Stimulated activated CD8-positive, alpha-beta memory T cell treated with anti-CD3 and anti-CD28 coated beads, Interleukin-2, amount 100 ng/mL, for 1 hour (primary cell): ENCODE measurements at places on chromosomes 5 and 9.

DNA sequence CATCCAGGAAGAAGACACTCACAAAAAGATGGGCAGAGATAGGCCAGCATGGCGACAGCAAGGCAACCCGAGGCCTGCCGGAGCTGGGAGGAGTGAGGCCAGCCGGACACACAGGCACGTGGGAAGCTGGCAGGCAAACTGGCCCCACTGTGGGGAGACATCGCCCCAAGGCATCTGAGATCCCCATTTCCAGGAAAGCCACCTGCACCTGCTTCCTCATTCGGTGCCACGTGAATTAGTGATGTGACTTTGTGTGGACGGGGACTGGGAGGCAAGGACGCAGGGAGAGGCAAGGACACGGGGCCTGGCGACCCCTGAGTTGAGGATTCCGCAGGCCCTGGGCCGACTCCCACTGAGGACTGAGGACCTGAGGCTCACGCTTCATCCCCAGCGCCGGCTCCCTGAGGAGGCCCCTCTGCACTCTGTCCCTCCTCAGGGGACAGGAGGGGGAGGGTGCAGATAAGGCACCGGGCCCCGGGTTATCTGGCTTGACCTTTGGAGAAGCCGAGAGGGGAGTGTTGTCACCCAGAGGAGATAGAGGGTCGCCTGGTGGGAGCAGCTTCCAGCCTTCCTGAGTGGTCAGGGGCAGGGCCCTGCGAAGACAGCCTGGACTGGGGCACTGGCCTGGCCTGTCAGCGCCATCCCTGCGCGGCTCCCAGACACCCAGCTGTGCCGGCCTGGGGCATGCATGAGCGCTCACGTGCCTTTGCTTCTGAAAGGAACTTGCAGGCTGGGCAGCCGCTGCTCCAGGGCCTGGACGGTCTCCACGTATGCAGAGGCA lies 39.7 kb downstream of the NDUFS6 start:
- no peak for DNase-seq

DNA sequence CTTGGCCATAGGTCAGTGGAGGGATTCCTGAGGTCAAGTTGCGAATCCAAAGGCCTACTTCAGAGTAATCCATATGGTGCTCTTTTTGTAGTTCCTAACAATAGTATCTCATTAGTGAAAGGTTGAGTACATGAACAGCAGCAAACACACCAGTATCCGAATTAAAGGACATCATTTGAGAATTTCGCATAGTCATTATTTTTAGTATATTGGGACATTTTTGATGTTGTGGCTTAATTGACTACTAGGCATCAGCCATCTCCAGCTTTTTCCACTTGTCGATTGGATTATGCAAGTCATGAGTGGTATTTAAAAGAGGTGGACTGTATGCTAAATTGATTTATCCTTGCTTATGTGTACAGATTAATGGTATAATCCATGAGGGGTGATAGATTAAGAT lies 23.7 kb downstream of the MAP3K1 start:
- no peak for DNase-seq

DNA sequence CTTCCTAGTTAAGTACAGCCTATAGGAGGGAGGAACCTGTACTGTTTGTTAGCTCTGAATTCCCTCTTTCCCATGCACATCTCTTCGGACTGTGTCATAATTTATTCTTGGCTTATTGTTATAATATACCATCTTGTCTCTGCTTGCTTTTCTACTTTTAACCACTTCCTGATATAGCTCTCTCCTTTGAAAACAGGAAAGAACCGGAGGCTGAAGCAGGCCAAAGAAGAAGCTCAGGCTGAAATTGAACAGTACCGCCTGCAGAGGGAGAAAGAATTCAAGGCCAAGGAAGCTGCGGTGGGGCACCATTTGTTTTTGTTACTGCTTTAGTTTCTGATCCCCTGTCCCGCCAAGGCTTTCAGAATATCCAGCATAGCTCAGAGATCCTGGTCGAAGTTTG lies 4.8 kb downstream of the ATP6V1G1 start:
- no peak for DNase-seq

DNA sequence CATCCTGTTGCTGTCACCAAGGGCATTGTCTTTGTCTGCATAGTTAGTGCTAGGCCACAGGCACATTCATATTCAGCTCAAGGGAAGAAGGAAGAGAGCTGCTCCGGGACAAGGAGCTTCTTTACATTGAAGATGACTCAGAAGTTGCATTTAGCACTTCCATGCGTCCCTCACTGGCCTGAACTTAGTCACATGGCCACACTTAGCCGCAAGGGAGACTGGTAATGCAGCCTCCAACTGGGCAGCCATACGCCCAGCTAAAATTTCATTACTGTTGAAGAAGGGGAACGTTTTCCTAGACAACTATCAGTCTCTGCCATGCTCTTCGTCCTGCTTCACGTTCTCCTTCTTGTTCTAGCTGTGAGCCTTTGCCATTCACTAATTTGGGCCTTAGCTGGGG lies 20.0 kb downstream of the ACTL7B start:
- DNase-seq, result no peak

GRCh38 chr5:14267991-14268708 lies 125.0 kb downstream of the TRIO start:
- no peak for DNase-seq

DNA sequence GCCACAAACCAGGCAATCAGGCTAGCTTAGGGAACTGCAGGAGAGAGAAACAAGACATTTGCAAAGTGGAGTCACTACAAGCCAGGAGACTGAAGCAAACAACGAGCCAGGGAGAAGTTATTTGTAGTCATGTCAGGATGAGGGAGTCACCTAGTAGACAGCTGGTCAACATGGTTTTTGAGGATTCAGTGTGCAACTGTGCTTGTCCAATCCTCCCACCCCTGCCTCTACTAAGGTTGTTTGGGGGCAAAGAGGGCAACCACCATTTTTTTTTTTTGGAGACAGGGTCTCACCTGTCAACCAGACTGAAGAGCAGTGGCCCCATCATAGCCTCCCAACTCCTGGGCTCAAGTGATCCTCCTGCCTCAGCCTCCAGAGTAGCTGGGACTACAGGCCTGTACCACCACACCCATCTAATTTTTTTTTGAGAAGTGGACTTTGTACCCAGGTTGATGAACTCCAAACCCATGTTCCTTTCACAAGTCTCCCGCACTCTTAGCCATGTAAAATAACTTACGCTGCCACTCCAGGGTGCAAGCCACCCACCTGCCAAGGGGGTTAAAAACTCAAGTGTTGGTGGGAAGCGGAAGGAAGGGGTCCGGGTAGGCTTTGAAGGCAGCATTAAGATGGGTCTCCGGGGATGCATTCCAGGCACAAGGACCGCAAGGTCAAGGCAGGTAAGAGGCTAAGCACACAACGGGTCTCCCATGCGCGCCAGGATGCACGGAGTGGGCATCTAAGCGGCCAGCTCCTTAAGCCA lies 995 bp downstream of the RPL35 start:
- DNase-seq, result no peak

DNA sequence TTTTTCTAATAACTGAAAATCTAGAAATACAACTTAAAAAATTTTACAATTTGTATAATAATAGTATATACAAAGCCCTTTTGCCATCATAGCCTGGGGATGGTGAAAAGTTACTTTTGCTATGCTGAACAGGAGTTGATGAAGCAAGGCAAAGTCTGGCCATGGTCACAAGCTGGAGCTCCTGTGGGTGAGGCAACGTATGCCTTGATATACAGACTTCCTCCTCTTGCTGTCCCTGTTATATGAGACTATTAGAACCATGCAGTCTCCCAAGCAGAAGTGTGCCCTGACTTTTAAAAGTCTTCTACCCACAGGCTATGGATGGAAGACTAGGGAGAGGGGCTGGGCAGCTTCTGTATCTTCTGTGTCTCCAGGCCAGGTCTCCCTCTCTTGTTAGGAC lies 15.7 kb downstream of the FAM151B start:
- DNase-seq, result no peak

- DNase-seq, result no peak
Measured at GRCh38 chr5:173968154-173968797, 20.7 kb upstream of the C5orf47 start.

DNA sequence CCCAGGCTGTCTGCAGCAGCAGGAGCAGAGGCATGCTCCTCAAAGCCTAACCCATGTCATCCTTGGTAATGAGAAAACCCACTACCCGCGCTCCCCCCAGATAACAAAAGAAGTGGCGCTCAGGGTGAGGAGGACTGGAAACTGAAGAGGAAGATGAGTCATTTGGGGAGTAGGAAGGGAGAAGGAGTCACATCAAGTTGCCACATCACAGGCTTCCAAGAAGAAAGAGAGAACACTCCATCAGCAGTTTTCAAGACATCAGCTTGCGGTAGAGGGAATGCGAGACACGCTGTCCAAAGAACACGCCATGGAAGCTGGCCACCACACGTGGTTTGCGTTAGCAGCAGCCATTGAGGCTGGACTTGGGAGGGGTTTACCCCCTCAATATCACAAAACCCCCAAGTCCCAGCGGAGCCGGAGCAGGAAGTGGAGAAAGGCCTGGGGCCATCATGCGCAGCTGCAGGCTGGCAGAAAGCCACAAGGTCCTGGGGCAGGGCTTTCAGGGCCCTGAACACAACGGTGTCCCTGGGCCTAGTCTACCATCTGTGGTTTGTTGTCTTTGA lies 41.5 kb downstream of the SH3PXD2B start:
- no peak for DNase-seq

GRCh38 chr9:18208166-18209059 lies 265.5 kb upstream of the ADAMTSL1 start:
- no peak for DNase-seq

DNA sequence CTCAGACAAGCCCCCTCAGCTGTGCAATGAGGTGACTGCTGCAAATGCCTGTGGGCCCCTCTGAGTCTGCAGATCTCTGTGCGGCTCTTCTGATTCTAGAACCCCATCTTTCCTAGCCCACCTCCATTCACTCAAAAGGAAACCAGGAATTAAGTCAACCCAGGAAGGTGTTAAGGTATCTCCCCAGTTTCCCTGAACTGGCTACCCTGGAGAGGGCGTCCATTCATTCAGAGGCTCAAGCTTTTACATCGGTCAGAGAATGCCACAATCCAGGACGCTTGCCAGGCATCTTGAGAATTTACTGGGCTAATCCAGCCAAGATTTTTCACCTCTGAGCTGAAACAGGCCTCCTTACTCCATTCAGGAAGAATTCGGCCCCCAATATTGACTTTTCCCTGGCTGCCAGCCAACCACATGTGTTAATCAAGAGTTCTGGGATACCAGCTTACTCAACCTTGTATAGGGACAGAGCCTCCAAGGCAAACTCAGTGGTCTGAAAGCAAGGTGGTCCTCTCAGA lies 889 bp upstream of the ADAMTS12 start:
- no peak for DNase-seq

DNA sequence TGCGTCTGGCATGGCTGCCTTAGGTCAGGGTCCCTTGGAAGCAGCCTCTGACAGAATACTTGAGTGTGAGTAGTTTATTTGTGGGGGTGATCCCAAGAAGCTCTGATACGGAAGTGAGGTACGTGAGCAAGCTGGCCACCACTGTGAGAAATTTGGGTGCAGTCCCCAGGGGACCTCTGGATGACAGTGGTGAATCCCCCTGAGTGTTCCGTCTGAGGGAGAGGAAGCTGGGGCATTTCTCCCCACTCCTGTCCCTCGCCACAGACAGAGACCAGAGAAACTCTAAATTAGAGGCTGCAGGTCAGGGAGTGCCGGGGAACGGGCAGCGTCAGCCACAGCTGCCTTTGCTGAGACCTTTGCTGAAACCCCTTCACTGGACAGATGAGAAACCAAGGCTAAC lies 155.9 kb upstream of the COL5A1 start:
- DNase-seq, result no peak

DNA sequence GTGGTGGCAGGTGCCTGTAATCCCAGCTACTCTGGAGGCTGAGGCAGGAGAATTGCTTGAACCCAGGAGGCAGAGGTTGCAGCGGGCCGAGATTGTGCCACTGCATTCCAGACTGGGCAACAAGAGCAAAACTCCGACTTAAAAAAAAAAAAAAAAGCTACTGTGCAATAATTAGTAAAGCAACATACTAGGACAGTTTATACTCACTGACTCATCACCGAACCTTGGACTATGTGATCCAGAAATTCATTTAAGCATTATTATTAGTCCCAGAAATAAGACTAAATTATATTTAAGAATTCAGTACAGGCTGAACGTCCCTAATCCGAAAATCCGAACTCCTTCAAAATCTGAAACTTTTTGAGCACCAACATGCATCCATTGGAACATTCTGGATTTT lies 37.8 kb downstream of the GOLPH3 start:
- no peak for DNase-seq

DNA sequence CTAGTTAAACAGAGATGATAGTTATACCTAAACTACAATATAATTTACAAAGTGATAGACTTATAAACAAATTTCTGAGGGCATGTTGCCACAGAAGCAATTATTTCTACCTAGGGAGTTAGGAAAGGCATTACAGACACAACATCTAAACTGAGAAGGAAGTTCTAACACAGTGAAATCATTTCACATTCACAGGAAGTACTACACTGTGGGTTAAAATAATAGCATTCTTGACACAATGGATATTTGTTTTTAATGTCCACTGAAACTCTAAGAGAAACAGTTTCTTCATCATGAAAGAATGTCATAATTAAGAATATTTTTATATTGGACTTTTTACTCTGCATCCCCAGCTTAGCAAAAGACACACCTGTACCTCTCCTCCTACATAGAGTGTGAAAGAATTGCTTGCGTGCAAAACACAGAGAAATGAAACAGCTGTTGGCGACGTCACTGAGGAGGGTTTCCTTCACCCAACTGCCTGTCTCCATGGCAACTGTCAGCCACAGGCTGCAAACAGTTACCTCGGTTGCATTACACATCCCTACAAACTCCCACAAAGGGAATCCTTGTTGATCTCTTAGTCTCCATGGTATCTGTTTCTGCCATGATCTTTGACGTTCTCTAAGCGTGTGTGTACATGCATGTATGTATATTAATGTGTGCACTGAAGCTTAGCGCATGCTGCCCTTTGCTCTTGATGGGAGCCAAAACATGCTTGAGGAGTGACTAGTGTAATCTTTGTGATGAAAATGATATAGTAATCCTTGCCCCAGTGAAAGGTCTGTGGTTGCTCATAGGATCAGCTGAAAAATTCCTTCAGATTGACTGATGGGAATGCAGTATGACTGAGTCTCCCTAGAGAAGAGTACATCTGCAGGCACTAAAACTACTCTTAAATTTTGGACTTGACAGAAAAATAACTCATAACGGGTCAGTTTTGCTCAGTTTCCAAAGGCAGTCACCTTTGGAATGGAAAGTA lies 168.5 kb downstream of the ACTL7B start:
- no peak for DNase-seq

DNA sequence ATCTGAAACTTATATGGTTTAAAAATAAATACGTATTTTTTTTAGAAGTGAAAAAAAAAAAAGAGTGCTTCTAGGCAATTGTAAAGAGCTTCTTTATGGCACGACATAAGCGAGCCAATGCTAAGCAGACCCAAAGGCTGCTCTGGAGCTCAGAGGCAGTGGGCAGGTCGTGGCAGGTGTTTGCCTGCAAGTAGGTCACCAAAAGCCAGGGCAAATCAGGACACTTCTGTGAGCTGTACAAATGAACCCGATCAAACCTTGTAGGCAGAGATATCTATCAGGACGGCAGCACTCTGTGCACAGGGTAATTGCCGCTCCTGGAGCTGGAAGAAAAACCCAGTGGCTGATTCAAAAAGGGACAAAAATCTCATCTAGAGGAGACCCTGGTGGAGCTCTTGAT lies 75.9 kb downstream of the IRX2 start:
- no peak for DNase-seq

- DNase-seq, result no peak
Measured at GRCh38 chr9:2493109-2493508, 128.5 kb upstream of the VLDLR start.

- no peak for DNase-seq
Measured at GRCh38 chr5:98314292-98314691, 459.2 kb upstream of the RGMB start.

- DNase-seq, result no peak
Measured at GRCh38 chr5:158080112-158080511, 221.2 kb upstream of the CLINT1 start.
